ENCODE measurements at places on chromosomes 1 and 21. TPM values are rescaled to one million over a fixed set of nuclear protein-coding genes. Genes with fewer than 3 reads are reported as not detected.

- DNase-seq = no peak
These were observed 13.4 kb downstream of the RIT1 start for GRCh38 chr1:155897746-155898145.

GRCh38 chr1:75796376-75797272 is at the start of gene MSH4:
TSS of gene MSH4 (plus strand) at chr1:75796882. CDS start at chr1:75796986, 104 bp downstream.
- no peak for DNase-seq

- no peak for DNase-seq
These were observed 15.5 kb upstream of the JAK1 start for GRCh38 chr1:64981601-64982533.

The CHD1L gene
- polyA plus RNA-seq = 59.8 TPM

DNA sequence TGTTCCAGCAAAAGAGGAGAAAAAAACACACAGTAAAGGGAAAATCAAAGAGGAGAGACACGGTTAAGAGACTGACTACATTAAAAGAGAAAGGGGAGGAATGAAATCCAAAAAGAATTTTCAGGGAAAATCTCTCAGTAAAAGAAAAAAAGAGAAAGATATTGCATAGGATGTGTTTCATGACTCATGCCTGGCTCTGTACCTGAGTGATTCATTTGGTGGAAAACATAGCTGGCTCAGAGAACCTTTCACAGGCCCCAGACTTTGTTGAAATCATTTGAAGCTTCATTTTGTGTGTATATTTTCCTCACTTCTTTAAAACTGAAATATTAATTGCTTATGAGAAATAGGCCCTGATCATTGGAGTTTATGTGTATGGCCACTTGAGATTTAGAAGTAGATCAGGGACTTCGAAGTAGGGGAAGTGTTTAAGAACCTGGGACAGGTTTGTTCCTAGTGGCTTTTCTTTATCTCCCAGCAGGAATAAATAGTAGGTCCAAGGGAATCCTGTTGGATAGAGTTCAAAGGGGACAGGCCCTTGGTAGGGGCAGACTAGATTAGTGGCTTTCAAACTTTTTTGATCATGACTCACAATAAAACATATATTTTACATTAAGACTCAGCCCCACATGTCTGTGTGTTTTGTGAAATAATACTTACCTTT is 239.1 kb upstream of the SGIP1 start:
- no peak for DNase-seq

GRCh38 chr1:163038928-163039706 is 30.0 kb upstream of the RGS4 start:
- no peak for DNase-seq

DNA sequence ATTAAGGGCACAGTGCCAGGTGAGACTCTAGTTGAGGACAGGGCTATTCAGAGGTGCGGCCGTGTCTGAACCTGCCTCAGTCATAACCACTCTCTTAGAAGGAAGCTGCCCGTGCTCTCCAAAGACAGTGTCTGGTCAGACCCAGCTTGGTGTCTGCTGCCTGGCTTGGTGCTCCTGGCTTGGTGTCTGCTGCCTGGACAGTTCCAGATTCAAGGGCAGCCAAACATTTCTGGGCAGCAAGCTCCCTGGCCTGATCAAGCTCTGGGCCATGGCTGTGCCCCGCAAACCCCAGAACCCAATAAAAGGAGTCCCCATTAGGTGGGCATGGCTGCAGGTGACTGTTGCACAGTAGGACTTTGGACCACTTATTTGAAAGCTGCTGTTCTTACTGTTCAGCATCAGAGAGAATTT is 27.7 kb downstream of the NEK2 start:
- DNase-seq = no peak

The MSH4 gene
- 0.70 TPM for polyA plus RNA-seq

The PDC gene
- polyA plus RNA-seq = 0.60 TPM

DNA sequence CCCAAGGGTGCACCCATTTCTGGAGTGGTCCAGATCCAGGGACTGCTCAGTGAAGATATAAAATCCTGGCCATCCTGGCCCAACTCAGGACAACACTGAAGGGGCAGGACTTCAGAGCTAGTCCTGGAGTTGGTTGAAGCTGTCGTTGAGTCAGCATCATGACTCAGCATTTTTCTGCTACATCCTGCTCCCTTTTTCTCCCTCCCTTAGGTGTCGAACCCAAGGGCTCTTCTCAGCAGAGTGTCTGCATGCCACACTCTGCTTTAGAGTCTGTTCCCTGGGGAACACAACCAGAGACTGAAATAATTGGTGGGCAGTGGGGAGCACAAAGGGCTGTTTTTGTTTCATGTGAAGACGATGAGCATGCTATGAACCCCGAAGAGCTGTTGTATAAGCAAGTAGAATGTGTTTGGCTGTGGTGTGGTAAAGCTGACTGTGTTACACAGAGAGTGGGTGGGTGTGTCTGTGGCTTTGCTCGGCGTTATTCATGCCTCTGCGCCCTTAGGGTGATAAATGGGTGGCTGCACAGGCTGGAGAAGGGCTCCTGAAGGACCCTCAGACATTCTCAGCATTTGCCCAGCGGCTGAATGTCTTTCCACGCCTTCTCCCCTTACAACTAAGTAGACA is 167.2 kb downstream of the CYYR1 start:
- DNase-seq = no peak

GRCh38 chr1:59701376-59701775 is 113.4 kb upstream of the HOOK1 start:
- no peak for DNase-seq

The ANGEL2 gene
- 48.1 TPM for polyA plus RNA-seq

DNA sequence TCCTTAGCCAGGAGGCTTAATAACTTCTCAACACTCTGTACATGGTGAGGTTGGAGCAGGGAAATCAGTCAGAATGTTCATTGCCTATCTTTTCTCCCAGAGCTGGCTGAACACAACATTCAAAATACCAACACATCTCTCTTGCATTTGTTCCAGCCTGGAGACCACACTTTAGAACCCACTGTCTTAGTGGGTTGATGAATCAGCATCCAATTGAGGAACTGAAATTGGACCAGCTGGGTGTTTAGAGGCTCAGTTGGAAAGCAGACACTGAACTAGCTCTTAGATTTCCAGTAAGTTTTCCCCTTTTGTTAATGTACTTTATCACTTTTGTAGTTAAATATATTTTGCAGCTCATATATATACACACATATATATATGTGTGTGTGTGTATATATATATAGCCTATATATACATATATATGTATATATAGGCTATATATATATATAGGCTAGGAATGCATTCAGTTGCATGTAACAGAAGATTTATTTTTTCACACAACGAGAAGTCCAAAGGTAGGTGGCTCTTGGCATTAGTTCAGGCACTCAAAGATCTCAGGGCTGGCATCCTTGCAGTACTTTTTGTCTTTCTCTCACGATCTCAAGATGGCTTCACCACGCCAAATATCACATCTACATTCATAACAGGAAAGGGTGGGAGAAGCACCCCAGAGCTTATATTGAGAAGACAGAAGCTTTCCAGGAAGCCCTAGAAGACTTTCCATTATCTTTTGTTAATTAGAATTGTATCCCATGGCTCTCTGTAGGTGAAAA is 35.0 kb upstream of the HUNK start:
- DNase-seq = no peak

The BRDT gene
- polyA plus RNA-seq = not detected

DNA sequence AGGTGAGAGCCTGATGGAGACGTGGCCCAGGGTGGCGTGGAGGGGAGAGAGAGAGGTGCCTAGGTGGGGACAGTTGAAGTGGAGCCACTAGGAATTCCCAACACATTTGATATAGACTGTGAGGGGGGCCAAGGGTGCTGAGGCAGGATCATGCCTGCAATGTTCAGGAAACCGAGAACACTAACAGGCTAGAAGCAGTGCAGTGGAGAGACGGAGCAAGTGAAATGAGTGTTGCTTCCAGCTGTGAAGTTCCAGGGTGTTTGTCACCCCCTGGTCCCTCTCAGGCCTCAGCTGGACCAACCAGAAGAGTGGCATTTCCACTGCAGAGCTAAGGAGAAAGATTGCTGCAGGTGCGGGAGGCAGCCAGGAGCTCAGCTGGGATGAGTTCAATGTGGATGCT is 127.1 kb downstream of the RIPK4 start:
- no peak for DNase-seq

The CFAP74 gene
- polyA plus RNA-seq = 0.53 TPM

DNA sequence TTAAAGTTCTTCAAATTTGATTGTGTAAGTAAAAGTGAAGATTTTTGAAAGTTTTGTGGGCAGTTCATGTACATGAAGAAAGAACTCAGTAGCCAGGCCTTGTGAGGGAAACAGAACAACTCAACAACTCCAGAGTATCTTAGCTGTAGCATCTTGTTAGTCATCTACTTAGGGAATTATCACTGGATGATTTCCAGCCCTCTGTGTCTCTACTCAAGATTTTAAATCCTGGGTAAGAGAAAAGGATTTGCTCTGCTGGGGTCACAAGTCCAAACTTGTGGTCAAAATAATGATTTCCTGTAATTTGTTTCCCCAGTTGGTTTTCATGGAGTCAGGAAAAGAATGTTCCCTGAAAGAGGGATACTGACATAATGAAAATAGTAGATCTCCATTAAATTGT is 8.2 kb downstream of the OR10T2 start:
- DNase-seq = no peak

DNA sequence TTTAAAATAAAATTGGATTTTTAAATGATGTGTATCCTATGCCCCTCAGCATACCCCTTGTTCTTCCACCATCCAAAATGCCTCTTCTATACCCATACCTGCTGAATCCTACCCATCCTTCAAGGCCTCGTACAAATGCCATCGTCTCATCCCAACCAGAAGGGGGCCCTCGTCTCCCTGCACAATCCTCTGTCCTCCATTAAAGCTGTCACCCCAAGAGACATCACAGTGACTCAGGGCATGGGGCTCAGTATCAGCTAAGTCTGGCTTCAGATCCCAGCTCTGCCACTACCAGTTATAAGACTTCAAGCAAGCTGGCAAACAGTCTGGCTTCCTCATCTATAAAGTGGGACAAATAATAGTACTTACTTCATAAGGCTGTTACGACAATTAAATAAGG is 23.8 kb downstream of the IGFN1 start:
- no peak for DNase-seq

The CD1D gene
- 6.8 TPM for polyA plus RNA-seq

Measured in renal pelvis (tissue), 12 donors.